ENCODE measurements at places on chromosomes 2 and 18. TPM values are rescaled to one million over a fixed set of nuclear protein-coding genes. Genes with fewer than 3 reads are reported as not detected.
A peak's percentile ranks its signal among the peaks of the same experiment; 100 is the strongest.

DNA sequence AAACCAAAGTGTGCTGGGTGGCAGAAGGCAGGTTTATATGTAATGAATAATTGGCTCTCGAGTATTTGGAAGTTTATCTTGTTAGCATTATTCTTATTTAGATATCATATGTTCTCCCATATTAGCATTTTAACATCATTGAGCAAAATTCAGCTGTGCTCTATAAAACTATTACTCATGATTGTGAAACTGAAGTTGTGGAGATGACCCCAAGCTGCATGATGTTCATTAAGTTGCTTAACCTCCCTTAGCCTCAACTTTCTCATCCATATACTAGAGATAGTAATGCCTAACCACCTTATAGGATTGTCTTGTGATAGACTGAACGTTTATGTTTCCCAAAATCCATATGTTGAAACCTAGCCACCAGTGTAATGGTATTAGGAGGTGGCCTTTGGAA lies 346.3 kb downstream of the SATB2 start:
- DNase-seq = no peak

DNA sequence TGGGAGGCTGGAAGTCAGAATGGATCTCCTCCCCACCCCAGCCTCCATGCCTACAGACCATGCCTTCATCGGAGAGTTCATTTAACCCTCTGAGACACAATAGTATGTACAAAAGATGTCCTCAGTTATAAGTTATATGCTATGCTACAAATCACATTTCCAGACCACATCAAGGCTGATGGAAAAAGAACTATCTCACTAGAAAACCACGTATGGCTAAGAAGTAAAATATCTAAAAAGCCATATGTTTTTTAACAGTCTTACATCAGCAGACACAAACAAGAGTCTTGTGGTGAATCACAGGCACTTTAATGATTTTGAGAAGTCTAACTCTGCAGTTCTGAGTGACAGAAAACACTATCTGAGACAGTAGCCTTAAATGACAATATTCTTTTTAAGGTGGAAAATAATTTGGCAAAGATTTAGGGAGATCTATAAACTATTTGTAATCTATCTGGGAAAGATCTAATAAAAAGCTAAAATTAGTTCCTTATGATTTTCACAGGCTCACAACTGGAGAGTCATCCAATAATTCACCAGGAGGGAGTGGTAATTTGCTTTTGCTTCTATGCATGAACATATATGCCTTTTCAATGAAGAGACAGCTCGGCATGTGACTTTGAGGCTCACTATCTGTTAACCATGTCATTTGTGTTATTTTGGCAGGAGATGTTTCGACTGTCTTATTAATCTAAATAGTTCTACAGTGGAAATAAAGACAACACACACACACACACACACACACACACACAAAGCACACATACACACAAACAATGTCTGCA lies 197.5 kb downstream of the IRS1 start:
- no peak for DNase-seq

SRD5A2 gene
- polyA plus RNA-seq = not detected

- DNase-seq = peak; percentile 65
These were observed 37.7 kb upstream of the MAT2A start for GRCh38 chr2:85501248-85501647.

ATP6V1C2 gene
- 1.5 TPM for polyA plus RNA-seq

DNA sequence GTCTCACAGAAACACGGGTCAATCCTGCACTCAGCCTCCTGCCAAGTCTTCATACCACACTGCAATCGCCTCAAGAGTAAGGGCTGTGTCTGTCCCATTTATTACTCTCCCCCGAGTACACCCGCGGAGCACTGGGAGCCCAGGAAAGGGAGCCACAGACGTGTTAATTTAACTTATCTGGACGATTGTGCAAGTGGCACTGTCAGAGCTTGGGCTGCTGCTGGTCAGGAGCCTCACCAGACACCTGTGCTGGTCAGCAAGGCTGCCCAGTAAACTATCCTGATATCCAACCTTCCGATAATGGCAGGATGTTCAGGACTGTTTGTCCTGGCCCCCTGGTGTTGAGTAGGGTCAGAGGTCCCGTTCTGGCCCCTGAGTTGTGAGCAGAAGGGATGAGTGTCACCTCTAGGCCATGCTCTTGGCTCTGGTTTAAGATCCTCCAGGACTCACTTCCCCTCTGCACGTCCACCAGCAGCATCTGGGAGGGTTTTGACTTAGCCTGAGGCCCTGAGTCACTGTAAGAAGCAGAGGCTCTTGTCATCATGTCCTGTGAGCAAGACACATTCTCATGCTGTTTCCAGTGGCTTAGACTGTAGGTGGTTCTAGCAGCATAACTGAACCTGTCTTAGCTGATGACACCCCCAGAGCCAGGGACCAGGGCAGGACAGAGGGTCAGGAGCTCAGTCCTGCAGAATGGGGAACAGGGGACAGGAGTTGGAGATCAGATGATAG lies 82.5 kb upstream of the ARL4C start:
- no peak for DNase-seq

- no peak for DNase-seq
These were observed 86.2 kb downstream of the SMIM21 start for GRCh38 chr18:75341267-75341666.

GRCh38 chr18:79786786-79787526 lies 10.8 kb upstream of the KCNG2 start:
- DNase-seq = no peak

POTEC gene
- not detected for polyA plus RNA-seq

- DNase-seq = no peak
These were observed 328.4 kb downstream of the CLIP4 start for GRCh38 chr2:29443627-29444026.

SLC30A3 gene
- polyA plus RNA-seq = 6.0 TPM

TSPYL6 gene
- not detected for polyA plus RNA-seq

CYP27C1 gene
- polyA plus RNA-seq = 1.1 TPM

DNA sequence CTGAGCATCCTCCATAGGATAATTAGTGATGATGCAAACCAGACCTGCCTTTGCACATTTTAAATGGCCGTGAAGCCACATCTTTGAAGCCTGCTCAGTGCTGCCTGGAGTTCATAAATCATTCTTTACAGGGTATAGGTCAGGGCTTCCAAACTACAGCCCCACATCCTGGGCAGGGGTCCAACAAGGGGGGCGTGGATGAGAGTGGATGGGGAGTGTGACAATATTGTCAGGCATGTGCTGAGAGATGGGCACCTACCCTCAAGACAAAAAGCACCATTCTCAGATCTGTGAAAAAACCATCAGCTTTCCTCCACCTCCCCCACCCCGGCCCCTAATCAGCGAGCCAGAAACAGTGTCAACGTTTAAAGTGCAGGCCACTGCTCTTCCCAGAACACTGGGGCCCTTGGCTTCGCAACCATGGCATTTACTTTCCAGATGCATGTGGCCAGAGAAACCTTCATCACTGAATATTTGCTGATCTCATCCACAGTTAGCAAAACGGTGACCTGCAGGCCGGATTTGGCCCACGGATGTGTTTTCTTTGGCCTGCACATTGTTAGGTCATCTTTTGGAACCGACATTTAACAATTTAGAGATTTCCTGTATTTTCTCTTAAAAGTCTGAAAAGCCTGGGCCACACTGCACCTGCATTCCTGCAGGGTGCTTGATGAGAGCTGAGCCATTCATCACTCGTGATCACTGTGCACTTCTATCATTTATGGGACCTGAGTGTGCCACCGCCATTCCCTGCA lies 130.7 kb downstream of the ANKRD44 start:
- no peak for DNase-seq

DNA sequence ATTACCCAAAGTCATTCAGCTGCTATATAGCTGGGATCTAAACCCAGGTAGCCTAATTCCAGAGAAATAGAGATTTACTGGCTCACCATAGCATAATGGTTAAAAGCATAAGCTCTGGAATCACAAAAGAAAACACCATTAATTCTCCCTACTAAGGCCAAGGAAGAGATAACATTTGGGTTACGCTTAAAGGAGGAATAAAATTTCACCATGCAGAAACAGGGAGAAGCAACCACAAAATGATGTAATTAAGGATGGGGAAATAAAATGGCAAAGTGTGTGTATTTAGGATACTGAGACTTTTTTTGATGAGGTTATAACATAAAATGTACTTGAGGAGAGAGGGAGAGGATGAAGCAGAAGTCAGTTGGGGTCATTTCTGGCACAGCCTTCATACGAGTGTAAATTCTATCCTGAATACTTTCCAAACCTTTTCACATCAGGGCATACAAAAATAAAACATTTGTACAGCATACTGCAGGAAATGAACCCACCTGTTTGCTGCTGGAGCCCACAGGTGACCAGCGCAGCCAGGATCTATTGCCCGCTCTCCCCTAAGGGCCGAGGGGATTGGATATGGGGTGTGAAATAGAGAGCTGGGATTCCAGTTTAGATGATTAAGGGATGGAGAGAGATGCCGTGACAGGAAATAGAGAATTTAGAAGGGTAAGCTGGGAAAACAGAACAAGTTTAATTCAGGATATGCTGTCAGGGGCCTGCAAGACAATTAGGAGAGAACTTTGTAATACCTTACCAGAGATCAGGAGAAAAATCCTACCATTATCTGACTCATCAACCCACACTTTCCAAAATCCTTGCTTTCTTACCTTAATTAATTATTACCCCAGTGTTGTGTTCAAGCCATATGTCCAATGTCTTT lies 43.8 kb upstream of the SERTAD2 start:
- DNase-seq = no peak

DNA sequence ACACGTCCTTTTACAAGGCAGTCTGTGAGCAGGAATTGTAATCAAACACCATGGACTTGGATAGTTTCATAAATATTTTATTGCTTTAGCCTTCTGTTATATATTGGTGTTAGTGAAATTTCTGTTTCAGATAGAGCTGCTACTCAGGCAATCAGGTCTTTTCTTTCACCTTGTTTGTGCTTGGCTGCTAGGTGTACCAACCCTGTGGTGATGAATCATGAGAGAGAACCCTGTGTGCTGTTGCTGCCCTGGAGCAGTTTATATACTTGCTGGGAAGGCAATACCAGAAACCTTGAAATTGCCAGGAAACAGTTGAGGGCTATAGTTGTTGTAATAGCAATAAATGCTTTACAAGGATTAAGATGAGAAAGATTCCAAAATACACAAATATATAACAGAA lies 84.5 kb downstream of the FSHR start:
- no peak for DNase-seq

GRCh38 chr2:135257383-135258090 lies 205.4 kb downstream of the RAB3GAP1 start:
- no peak for DNase-seq

GRCh38 chr2:75253526-75253925 lies 54.2 kb upstream of the TACR1 start:
- no peak for DNase-seq

DNA sequence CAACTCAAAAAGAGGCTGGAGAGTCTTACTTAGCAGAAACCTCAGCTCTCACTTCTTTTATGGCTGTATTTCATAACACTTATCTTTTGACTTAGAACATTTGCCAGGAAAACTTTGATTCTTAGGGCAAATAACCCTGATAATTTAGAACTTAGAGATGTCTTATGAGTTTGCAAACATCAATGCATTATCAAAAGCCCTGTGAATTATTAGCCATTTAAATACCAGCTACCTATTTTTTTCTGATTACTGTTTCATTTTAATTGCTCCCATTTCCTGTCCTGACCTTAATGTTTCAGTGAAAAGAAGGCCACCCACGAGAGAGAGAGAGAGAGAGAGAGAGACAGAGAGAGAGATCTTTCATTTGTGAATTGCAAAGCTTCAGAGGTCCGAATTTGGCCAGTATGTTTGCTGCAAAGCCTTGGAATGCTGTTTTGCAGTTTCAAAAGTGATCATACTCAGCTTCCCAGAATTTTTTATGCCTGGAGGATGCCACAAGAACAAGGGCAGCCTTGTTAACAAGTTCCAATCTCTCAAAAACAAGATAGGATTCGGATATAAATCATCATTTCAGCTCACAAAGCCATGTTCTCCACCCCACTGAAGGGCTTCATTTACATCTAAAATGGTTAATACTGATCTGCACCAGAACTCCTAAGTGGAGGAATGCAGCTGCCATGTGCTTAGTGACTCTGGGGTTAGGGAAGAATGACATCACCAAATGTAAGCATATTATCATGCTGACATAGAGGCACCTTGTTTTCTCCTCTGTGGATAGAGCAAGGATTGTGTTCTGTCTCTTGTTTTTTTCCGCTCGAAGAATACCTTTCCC lies 478.2 kb downstream of the ARHGAP15 start:
- DNase-seq = peak; percentile 71

FSHR gene
- not detected for polyA plus RNA-seq

DNA sequence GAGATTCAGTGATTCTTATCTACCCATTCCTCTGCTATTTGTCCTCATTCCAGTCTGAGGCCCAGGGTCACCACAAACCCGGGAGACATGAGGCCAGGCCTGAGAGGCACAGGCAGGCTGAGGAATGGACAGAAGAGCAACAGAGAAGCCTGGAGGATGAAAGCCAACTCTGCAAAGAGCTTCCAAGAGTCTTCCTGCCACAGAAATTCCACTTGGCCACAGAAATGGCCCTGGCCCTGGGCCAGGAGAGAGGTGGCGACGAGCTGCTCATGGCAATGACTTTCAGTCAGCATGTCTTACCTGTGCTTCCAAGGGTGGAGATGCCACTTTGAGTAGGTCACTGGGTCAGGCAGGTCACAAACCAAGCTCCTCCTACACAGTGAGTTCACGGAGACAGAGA lies 155.3 kb upstream of the PKDCC start:
- DNase-seq = no peak

DNA sequence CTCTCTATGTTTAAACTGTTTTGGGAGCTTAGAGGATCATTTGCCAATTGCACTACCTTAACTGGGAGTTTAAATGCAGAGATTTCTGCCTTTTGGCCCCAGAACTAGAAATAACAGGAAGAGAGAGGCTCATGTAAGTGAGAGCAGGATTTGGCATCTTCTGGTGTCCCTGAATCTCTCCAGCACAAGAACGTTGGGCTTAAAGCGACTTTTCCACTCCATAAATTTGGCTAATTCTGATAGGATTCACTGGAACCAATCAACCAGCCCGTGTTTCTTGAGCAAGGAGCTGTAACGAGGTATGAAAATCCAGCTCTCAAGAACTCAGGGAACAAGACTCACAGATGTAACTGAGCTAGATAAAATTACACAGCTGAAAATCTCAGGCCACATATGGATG lies 181.0 kb downstream of the C1D start:
- no peak for DNase-seq

- peak; percentile 54 for DNase-seq
These were observed 227.7 kb downstream of the RPIA start for GRCh38 chr2:88919087-88919738.

TMEM178A gene
- 10.3 TPM for polyA plus RNA-seq

DNA sequence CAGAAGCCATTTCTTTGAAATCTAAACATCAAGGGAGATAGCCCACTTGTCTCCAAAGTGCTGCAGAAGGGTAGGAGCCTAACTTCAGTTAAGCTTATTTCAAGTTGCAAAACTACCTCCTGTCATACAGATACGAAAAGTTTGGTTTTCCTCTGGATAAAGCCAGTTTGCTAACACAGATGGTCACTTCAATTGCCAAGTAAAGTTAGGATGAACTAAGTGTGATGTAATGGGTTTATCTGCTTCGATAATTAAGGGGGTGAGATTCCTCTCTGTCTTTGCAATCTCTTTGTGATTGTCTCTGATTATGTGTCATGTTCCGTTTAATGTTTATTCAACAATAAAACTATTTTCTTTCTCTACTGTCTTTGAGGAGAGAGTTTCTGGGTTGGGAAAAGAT lies 156.4 kb downstream of the SLC39A10 start:
- DNase-seq = no peak

Measured in GM23338 (cell line).